GM23248 (cell line): ENCODE measurements at places on chromosomes 5 and 9. TPM values are rescaled to one million over a fixed set of nuclear protein-coding genes. Genes with fewer than 3 reads are reported as not detected.

SNCAIP gene
- total RNA-seq, result 2.4 and 4.0 TPM in 2 replicates

AK3 gene
- total RNA-seq, result 58.4 and 62.8 TPM in 2 replicates

TICAM2 gene
- 1.9 and 12.3 TPM in 2 replicates for total RNA-seq

PCDHA1 gene
- total RNA-seq, result not detected in 2 replicates

SLC25A48 gene
- total RNA-seq, result not detected in 2 replicates

STPG3 gene
- total RNA-seq, result not detected in 2 replicates

MELK gene
- total RNA-seq, result 23.2 and 23.3 TPM in 2 replicates

GRM6 gene
- total RNA-seq, result not detected in 2 replicates

OGN gene
- total RNA-seq, result 0.11 TPM in 1 of 2 replicates, not detected in the other
